ENCODE measurements at places on chromosomes 12 and 14.

DNA sequence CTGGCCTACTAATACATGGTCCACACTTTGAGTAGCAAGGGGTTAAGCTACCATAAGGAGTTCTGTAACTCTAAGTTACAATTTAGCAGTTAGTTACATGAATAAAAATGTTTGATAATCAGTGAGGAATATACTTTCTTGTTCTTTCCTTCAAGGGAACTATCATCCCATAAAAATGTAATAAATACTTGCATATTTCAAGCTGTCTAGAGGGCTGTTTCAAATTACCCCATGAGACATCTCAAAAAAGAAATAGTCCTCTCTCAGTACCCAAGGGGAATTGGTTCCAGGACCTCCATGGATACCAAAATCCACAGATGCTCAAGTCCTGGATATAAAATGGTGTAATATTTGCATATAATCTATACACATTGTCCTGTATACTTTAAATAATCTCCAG, 48.7 kb upstream of the GNG2 start:
- no peak overlapping the region for H3K4me3 ChIP-seq
- no peaks in the 10 kb centered on the region for H3K4me1 ChIP-seq
- no peak overlapping the region for H3K27ac ChIP-seq
- no peaks in the 10 kb centered on the region for H3K27me3 ChIP-seq

- H3K27me3 ChIP-seq, result peaks cover 22% of the 10 kb centered on the region
- H3K4me1 ChIP-seq, result no peaks in the 10 kb centered on the region
- no peaks in the 10 kb centered on the region for H3K36me3 ChIP-seq
- no peak overlapping the region for H3K4me3 ChIP-seq
- no peak overlapping the region for H3K27ac ChIP-seq
Measured at GRCh38 chr12:125377093-125377492, 311.9 kb downstream of the AACS start.

DNA sequence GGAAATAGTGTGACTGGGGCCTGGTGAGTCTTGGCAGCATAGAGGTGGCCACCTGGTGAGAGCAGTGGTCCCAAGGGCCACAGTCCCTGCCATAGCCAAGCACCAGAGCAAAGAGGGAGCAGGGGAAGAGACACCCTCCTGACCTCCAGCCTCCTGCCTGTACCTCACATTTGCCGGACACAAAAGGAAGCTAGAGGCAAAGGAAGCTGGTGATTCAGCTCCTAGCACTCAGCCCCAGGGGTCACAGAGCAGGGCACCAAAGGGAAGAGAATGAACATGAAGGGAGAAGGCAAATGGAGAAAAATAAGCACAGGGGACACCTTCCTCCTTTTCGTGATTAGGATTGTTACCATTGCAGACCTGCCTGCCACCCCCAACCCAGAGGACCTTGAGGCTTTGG, 216.8 kb downstream of the ZFP36L1 start:
- peaks cover 4% of the 10 kb centered on the region for H3K4me1 ChIP-seq
- no peak for DNase-seq
- no peaks in the 10 kb centered on the region for H3K27me3 ChIP-seq

DNA sequence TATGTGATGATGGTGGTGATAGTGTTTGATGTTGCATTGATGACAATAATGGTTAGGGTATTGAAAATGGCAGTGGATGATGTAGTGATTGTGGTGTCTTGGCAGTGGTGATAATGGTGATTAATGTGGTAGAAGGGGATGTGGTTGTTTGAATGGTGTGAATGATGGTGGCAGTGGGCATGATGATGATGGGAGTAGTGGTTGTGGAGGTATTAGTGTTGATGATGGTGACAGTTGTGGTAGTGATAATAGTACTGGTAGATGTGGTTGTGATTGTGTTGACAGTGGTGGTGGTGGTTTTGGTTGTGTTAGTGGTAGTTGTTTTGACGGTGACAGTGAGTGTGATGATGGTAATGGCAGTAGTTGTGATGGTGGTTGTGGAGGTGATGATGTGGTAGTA, 1049.0 kb downstream of the VRK1 start:
- H3K27me3 ChIP-seq, result peaks cover 9% of the 10 kb centered on the region
- peaks cover 6% of the 10 kb centered on the region for H3K4me1 ChIP-seq
- no peak overlapping the region for H3K4me3 ChIP-seq
- DNase-seq, result peak; percentile 13
- no peak overlapping the region for H3K27ac ChIP-seq
- H3K36me3 ChIP-seq, result peaks cover 2% of the 10 kb centered on the region

GRCh38 chr14:75494896-75495295, 27.4 kb upstream of the BATF start:
- no peak overlapping the region for H3K4me3 ChIP-seq
- peaks cover 25% of the 10 kb centered on the region for H3K4me1 ChIP-seq
- no peak for DNase-seq
- H3K27me3 ChIP-seq, result no peaks in the 10 kb centered on the region
- no peak overlapping the region for H3K27ac ChIP-seq

GRCh38 chr12:51156245-51156765, 16.6 kb downstream of the TFCP2 start:
- no peaks in the 10 kb centered on the region for H3K27me3 ChIP-seq
- peaks cover 4% of the 10 kb centered on the region for H3K36me3 ChIP-seq
- no peak overlapping the region for H3K27ac ChIP-seq
- DNase-seq, result no peak
- no peak overlapping the region for H3K4me3 ChIP-seq
- peaks cover 29% of the 10 kb centered on the region for H3K4me1 ChIP-seq

GRCh38 chr14:79287976-79288375, 923.3 kb downstream of the DIO2 start:
- no peak overlapping the region for H3K27ac ChIP-seq
- no peaks in the 10 kb centered on the region for H3K4me1 ChIP-seq
- DNase-seq, result no peak
- no peak overlapping the region for H3K4me3 ChIP-seq
- H3K27me3 ChIP-seq, result no peaks in the 10 kb centered on the region

- peaks cover 70% of the 10 kb centered on the region for H3K27me3 ChIP-seq
- no peaks in the 10 kb centered on the region for H3K36me3 ChIP-seq
- H3K4me3 ChIP-seq, result no peak overlapping the region
Measured at GRCh38 chr12:41983394-41983793, 161.3 kb downstream of the GXYLT1 start.

DNA sequence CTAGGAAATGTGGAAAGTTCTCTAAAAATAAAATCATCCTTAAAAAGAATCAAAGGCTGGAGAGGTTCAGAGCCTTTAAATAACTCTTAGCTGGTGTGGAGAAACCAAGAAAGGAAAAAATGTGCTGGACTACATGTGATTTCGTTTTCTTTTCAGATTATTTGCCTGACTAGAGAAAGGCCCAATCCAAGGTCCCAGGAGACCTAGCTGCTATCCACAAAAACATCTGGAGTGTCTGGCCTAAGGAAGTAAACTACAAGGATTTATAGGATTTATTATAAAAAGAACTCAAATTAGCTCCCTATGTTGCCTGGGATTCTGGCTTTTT, 774 bp upstream of the TMEM30B start:
- H3K27ac ChIP-seq, result peak overlapping the region; percentile 94
- peaks cover 32% of the 10 kb centered on the region for H3K4me1 ChIP-seq
- DNase-seq, result no peak
- H3K4me3 ChIP-seq, result peak overlapping the region; percentile 89
- no peaks in the 10 kb centered on the region for H3K27me3 ChIP-seq
- peaks cover 6% of the 10 kb centered on the region for H3K36me3 ChIP-seq

DNA sequence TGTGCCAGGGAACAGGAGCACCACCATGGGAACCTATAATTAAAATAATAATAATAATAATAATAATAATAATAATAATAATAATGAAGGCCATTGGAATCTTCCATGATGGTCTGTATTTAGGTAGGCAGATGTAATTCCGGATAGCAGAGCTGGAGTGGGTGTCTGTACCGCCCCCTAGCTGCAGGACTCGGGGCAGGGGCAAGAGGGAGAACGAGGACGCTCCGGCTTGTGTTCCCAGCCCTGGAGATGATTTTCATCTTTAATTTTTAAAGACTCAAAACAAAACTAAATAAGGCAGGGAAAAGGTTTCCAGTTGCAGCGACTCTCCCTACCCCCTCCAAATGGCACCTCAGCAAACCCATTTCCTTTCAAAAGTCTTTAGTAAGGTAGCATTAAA, 501.1 kb downstream of the VRK1 start:
- DNase-seq, result no peak
- peaks cover 26% of the 10 kb centered on the region for H3K4me1 ChIP-seq
- H3K27me3 ChIP-seq, result peaks cover 9% of the 10 kb centered on the region
- no peak overlapping the region for H3K4me3 ChIP-seq

DNA sequence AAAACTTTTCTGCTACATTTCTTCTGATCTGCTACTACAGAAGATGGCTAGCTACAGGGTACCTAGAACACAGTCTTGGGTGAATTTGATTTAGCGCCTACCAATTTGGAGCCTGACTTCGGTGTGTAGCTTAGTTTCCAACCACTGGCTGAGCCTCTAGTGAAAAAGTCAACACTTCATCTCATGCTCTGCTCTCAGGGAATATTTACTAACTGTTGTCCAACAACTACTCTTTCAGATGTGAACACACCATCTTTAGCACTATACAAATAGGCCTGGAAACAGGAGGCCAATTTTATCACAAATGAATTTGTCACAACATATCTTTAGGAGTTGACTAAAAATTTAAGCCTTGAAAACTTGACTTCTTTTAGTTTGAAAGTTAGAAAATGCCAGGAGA, 167.9 kb downstream of the NELL2 start:
- peaks cover 7% of the 10 kb centered on the region for H3K36me3 ChIP-seq
- H3K27ac ChIP-seq, result no peak overlapping the region
- H3K4me3 ChIP-seq, result no peak overlapping the region
- H3K27me3 ChIP-seq, result no peaks in the 10 kb centered on the region
- no peak for DNase-seq
- H3K4me1 ChIP-seq, result no peaks in the 10 kb centered on the region

DNA sequence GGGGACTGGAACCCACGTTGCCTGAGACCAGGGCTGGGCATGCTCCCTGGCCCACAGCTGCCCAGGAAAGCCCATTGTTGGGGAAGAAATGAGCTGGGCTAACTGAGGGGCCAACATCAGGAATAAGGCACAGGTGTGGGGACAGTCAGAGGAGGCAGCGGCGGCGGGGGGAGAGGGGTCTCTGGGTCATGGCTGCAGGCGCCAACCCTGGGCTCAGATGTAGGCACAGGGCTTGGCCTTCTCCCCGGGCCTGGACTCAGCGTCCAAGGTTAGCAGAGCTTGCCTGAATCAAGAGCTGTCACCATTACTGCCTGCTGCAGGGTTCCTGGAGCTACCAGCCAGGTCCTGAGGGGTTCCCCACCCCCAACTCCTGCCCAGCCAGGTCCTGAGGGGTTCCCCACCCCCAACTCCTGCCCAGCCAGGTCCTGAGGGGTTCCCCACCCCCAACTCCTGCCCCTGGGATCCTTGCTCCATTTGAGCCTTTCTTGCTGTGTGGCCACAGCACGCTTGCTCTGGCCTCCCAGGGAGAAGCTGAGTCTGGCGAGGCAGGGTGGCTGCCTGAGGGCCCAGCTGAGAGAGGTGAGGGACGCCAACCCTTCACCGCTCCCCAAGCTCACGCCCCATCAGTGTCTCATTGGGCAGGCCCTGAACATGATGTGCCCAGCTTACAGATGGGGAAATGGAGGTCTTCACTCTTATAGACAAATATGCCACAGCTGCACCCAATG, 6.2 kb downstream of the CHGA start:
- H3K4me1 ChIP-seq, result no peaks in the 10 kb centered on the region
- H3K4me3 ChIP-seq, result no peak overlapping the region
- DNase-seq, result no peak
- peaks cover 9% of the 10 kb centered on the region for H3K36me3 ChIP-seq
- H3K27ac ChIP-seq, result no peak overlapping the region

- no peak for DNase-seq
- peaks cover 43% of the 10 kb centered on the region for H3K36me3 ChIP-seq
- H3K4me3 ChIP-seq, result no peak overlapping the region
- H3K27me3 ChIP-seq, result no peaks in the 10 kb centered on the region
Measured at GRCh38 chr14:54480830-54481562, 7.8 kb downstream of the GMFB start.

- H3K4me3 ChIP-seq, result no peak within 1 kb of the TSS
- H3K27ac ChIP-seq, result no peak within 1 kb of the TSS
- no peak for DNase-seq
- no peaks in the 10 kb centered on the region for H3K36me3 ChIP-seq
- H3K27me3 ChIP-seq, result peaks cover 57% of the 10 kb centered on the region
Measured at GRCh38 chr12:14567351-14568162, at the start of gene PLBD1. PLBD1 (minus strand) TSS chr12:14567883; CDS start chr12:14567696, 187 bp downstream.

GRCh38 chr12:105581420-105581819, 250.9 kb downstream of the C12orf75 start:
- H3K27me3 ChIP-seq, result peaks cover 23% of the 10 kb centered on the region
- H3K4me1 ChIP-seq, result no peaks in the 10 kb centered on the region
- H3K36me3 ChIP-seq, result no peaks in the 10 kb centered on the region
- DNase-seq, result no peak

DNA sequence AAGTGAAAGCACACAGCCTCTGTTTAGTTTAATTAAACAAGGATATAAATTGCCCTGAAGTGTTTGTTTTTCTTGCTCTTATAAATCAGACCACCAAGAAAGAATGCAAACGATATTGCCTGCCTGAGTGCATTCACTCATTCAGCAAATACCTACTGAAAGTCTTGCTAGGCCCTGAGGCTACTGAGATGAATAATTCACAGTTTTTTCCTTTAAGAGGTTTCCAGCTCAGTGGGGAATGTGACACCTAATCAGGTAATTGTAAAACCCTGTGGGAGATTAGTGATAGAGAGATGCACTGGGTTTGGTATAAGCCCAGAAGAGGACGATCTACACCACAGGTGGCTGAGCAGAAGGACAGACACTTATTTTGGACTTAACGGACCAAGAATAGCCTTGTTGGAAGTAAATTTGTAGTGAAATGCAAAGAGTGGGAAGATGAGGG, 151.4 kb downstream of the SLC35F4 start:
- H3K36me3 ChIP-seq, result no peaks in the 10 kb centered on the region
- H3K4me1 ChIP-seq, result no peaks in the 10 kb centered on the region
- no peak overlapping the region for H3K4me3 ChIP-seq
- no peaks in the 10 kb centered on the region for H3K27me3 ChIP-seq
- DNase-seq, result no peak

DNA sequence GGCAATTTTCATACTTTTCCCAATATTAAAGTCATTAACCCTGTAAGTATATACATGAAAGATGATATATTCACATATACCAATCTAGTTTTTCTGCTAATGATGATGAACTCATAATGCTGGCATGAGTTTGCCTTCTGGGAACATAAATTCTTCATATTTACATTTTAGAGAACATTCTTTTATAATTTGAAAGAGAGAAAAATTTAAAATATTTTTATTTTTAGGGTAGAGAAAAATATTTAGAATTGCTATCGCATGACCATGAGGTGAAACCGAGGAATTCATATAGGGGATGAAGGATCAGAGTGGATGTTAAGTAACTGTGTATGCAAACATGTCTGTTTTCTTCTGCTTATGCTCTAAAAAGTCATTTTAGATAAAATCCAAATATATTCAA, 825.3 kb upstream of the FLRT2 start:
- no peaks in the 10 kb centered on the region for H3K4me1 ChIP-seq
- no peak overlapping the region for H3K4me3 ChIP-seq
- no peak overlapping the region for H3K27ac ChIP-seq
- no peaks in the 10 kb centered on the region for H3K27me3 ChIP-seq
- no peaks in the 10 kb centered on the region for H3K36me3 ChIP-seq
- DNase-seq, result no peak

GRCh38 chr12:41053046-41053445, 135.1 kb upstream of the PDZRN4 start:
- DNase-seq, result no peak
- H3K27ac ChIP-seq, result no peak overlapping the region
- H3K27me3 ChIP-seq, result no peaks in the 10 kb centered on the region
- H3K36me3 ChIP-seq, result no peaks in the 10 kb centered on the region
- H3K4me3 ChIP-seq, result no peak overlapping the region

GRCh38 chr12:68007466-68007865, 18.2 kb downstream of the IFNG-AS1 start:
- H3K27me3 ChIP-seq, result no peaks in the 10 kb centered on the region
- H3K36me3 ChIP-seq, result peaks cover 38% of the 10 kb centered on the region
- no peak overlapping the region for H3K4me3 ChIP-seq
- no peak for DNase-seq

All from central memory CD8-positive, alpha-beta T cell (primary cell).